ENCODE measurements at places on chromosomes 13 and 19. TPM values are rescaled to one million over a fixed set of nuclear protein-coding genes. Genes with fewer than 3 reads are reported as not detected.

DNA sequence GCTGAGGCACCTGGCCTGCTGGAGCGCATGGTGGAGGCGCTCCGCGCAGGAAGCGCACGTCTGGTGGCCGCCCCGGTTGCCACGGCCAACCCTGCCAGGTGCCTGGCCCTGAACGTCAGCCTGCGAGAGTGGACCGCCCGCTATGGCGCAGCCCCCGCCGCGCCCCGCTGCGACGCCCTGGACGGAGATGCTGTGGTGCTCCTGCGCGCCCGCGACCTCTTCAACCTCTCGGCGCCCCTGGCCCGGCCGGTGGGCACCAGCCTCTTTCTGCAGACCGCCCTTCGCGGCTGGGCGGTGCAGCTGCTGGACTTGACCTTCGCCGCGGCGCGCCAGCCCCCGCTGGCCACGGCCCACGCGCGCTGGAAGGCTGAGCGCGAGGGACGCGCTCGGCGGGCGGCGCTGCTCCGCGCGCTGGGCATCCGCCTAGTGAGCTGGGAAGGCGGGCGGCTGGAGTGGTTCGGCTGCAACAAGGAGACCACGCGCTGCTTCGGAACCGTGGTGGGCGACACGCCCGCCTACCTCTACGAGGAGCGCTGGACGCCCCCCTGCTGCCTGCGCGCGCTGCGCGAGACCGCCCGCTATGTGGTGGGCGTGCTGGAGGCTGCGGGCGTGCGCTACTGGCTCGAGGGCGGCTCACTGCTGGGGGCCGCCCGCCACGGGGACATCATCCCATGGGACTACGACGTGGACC, 9.7 kb upstream of the STRN4 start:
- peaks cover 13% of the 10 kb centered on the region for H3K36me3 ChIP-seq
- no peaks in the 10 kb centered on the region for H3K27me3 ChIP-seq
- H3K4me3 ChIP-seq: no peak overlapping the region
- no peak for DNase-seq

DNA sequence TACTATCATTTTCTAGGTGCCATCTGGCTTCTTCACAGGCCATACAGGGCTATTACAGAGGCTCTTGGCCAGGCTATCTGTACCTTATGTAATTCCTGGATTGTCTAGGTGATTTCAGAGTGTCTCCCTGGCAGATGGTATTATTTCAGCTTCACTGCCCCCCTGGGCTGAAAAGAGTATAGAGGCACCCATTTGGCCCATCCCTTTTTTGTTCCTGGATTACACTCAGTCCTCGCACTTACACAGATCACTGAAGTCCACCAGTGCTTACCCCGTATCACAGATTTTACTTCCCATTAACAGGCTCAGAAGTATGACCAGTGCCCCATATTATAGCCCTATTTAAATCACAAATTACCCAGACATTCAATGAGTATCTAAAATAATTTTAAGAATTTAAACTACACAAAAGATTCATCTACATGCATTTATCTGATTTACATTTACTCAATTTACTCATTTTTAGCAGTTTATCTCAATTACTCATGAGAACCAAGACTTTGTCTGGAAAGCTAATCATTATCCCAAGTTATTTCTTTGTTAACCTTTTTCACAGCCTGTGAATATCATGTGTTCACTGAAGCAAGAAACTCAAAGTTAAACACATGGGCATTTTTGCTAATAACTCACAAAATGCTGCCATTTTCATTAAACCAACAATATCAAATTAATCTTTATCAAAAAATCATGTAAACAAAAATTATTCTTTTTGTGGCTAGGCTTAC, 121.0 kb downstream of the PCDH20 start:
- H3K27ac ChIP-seq: no peak overlapping the region
- no peaks in the 10 kb centered on the region for H3K36me3 ChIP-seq
- H3K27me3 ChIP-seq: no peaks in the 10 kb centered on the region
- H3K4me3 ChIP-seq: no peak overlapping the region

GRCh38 chr19:3224346-3225168, at the start of gene CELF5:
Gene CELF5, plus strand, starts transcription at chr19:3224661. Its CDS starts 79 bp downstream, at chr19:3224740.
- H3K4me1 ChIP-seq: no peaks in the 10 kb centered on the region
- H3K36me3 ChIP-seq: no peaks in the 10 kb centered on the region
- no peak within 1 kb of the TSS for H3K4me3 ChIP-seq
- H3K27ac ChIP-seq: no peak within 1 kb of the TSS

GRCh38 chr19:47445527-47445926, 26.2 kb downstream of the SLC8A2 start:
- peaks cover 5% of the 10 kb centered on the region for H3K27me3 ChIP-seq
- H3K27ac ChIP-seq: no peak overlapping the region
- H3K36me3 ChIP-seq: no peaks in the 10 kb centered on the region
- no peak overlapping the region for H3K4me3 ChIP-seq

- no peak overlapping the region for H3K27ac ChIP-seq
- H3K27me3 ChIP-seq: no peaks in the 10 kb centered on the region
- H3K4me1 ChIP-seq: no peaks in the 10 kb centered on the region
- H3K36me3 ChIP-seq: no peaks in the 10 kb centered on the region
- no peak for DNase-seq
Measured at GRCh38 chr13:107458269-107458668, 757.1 kb downstream of the LIG4 start.

DNA sequence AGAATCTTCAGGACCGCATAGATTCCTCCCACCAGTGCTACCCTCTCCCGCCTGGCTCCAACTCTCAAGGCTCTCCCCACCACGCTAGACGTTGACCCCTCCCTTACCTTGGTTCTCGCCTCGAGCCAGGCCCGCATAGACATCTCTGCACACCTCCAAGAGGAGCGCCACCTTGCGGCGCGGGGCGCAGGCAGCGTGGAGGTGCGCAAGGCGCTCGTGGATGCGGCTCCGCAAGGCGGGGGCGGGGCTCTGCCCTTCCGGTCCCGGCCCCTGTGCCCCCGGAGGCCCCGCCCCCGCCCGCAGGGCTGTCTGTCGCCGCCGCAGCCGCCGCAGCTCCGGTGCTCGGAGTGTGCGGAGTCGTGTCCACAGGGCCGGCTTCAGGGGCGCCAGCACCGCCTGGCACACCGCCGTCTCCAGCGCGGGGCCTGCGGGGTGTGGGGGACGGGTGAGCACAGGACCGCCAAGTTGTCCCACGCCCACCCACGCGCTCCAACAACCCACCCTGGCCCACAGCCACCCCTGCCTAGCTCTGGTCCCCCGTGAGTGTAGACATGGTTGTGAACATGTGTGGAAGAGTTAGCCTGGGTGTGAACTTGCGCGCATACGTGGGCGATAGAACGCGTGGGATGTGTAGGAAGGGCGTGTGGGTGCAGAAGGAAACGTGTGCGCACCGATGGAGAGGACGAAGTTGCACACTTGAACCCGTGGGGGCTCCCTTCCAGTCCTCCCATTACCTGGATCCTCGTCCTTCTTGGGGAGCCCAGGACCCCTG, 8.1 kb downstream of the RINL start:
- peak; percentile 99 for DNase-seq
- H3K4me1 ChIP-seq: peaks cover 51% of the 10 kb centered on the region
- peak overlapping the region; percentile 85 for H3K27ac ChIP-seq

GRCh38 chr13:65650321-65650720, 1579.8 kb downstream of the PCDH9 start:
- H3K27ac ChIP-seq: no peak overlapping the region
- DNase-seq: no peak
- no peaks in the 10 kb centered on the region for H3K4me1 ChIP-seq
- no peaks in the 10 kb centered on the region for H3K36me3 ChIP-seq
- H3K27me3 ChIP-seq: no peaks in the 10 kb centered on the region

DNA sequence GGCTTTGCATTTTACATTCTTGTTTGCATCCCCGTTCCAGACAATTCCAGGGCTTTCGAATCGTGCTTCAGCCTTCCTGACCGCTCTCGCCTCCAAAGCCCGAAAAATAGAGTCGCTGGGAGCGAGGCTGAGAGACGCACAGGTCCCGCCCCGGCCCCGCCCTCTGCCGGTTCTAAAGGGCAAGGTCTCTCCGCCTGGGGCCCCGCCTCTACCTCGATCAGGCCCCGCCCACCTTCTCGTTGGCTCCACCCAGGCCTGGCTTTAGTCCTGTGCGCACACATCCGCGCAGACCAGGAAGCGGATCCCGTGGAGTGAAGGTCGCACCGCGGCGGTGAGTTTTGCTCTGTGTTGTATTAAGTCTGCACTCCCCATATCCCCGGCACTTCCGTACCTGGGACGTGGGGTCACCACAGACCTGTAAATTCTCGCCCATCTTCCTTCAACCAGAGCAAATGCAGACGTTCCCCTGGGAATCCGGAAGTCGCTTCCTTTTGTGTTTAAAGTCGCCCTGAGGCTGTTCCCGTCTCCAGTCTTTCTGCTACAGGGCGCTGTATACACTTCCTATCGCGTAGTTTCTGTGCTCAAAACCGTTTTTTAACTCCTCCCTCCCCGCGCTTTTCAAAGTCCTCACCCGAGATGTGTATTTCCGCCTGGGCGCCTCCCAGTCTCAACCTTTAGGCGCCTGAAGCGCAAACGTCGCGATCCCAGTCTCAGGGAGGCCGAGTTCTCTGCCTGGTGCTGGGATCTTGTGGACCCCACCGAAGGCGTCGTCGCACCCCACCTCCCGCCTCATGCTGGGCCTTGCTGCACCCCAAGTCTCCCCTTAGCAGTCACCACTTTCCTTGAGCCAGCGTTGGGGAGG, at the start of gene ZNF701:
Gene ZNF701 (plus strand): TSS at position 288 of the 862 bp plus-strand sequence. CDS start 3,861 bp downstream, outside the sequence.
- H3K4me1 ChIP-seq: peaks cover 10% of the 10 kb centered on the region
- H3K36me3 ChIP-seq: peaks cover 33% of the 10 kb centered on the region
- no peaks in the 10 kb centered on the region for H3K27me3 ChIP-seq
- DNase-seq: peak; percentile 98

- H3K27me3 ChIP-seq: peaks cover 86% of the 10 kb centered on the region
- H3K4me3 ChIP-seq: no peak overlapping the region
- DNase-seq: no peak
- no peak overlapping the region for H3K27ac ChIP-seq
Measured at GRCh38 chr19:1327125-1327524, 41.5 kb downstream of the EFNA2 start.

DNA sequence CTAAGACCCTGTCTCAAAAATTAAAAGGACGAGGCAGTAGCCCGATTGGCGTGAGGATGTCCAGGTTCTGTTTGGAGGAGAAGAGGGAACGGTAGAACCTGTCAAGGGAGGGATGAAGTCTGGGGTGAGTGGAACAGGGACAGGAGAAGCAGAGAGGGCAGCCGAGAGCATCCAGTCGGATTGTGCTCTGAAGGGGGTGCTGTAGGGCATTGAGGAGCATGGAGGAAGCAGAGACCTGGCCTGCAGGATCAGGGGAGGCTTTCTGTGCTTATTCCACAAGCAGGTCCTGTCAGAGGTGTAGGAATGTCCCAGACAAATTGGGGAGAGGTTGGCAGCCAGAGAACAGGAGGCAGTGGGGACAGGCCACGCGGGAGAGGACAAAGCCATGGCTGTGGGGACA, 14.1 kb downstream of the AP2A1 start:
- no peak overlapping the region for H3K27ac ChIP-seq
- H3K4me3 ChIP-seq: no peak overlapping the region
- DNase-seq: no peak

- peaks cover 9% of the 10 kb centered on the region for H3K27me3 ChIP-seq
- DNase-seq: no peak
- no peaks in the 10 kb centered on the region for H3K36me3 ChIP-seq
- no peak overlapping the region for H3K4me3 ChIP-seq
Measured at GRCh38 chr19:54390942-54391577, 24.2 kb upstream of the TTYH1 start.

DNA sequence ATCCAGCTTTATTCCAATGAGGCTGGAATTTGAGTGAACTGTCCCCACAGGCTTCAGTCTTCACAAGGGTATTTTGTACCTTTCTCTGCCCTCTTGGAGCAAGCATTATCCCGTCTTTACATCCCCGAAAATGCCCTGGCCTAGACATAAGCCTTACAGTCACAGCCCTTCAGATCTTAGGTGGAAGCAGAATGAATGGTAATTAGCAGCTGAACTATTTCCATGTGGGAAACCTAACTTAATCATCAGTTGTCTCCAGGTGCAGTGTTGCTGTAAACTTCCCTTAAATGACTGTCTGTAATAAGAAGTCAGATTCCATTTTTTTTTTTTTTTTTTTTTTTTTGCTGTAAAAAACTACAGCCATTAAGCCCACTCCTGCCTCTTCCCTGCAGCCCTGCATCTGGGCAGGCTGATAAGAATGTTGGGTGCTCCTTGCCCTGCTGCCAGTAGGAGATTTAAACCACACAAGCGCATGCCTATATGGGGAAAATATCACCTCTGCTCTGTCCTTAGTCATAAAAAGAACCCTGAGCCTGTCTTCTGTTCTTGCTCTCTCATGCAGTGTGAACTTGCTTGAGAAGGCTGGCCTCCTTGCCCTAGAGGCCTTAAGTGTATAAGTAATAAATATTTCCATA, 426.8 kb upstream of the SLITRK5 start:
- H3K4me1 ChIP-seq: no peaks in the 10 kb centered on the region
- no peak for DNase-seq
- no peak overlapping the region for H3K27ac ChIP-seq
- H3K4me3 ChIP-seq: no peak overlapping the region
- no peaks in the 10 kb centered on the region for H3K36me3 ChIP-seq
- no peaks in the 10 kb centered on the region for H3K27me3 ChIP-seq

DNA sequence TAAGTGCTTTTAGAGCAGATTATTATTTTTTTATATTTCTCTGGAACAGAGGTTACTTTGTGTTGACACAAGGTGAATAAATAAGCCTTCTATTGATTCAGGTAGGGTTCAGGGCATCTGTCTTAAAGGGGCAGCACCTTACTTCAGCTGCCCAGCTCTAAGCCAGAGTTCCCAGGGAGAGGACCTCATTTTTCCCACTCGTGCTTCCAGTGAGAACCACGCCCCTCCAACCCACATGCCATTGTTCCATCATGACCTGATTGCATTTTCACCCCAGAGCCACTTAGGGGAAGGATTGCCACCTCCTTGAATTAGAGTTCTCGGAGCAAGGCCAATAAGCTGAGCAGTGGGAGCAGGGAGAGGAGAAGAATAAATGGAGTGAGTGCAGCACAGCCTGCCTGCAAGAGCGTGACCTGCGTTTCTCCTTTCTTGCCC, 104.3 kb upstream of the FRY start:
- H3K4me3 ChIP-seq: no peak overlapping the region
- no peaks in the 10 kb centered on the region for H3K27me3 ChIP-seq
- DNase-seq: no peak
- H3K36me3 ChIP-seq: no peaks in the 10 kb centered on the region
- no peak overlapping the region for H3K27ac ChIP-seq

GRCh38 chr13:113968463-113969310, 5.2 kb downstream of the C13orf46 start:
- no peaks in the 10 kb centered on the region for H3K4me1 ChIP-seq
- peaks cover 6% of the 10 kb centered on the region for H3K36me3 ChIP-seq
- H3K27ac ChIP-seq: no peak overlapping the region
- peak; percentile 56 for DNase-seq
- H3K27me3 ChIP-seq: no peaks in the 10 kb centered on the region

GRCh38 chr19:12064590-12065538, at the start of gene ZNF844:
Gene ZNF844, plus strand, starts transcription at chr19:12064731. Its CDS starts 143 bp downstream, at chr19:12064874.
- H3K36me3 ChIP-seq: no peaks in the 10 kb centered on the region
- peaks cover 18% of the 10 kb centered on the region for H3K4me1 ChIP-seq
- H3K27me3 ChIP-seq: no peaks in the 10 kb centered on the region
- H3K4me3 ChIP-seq: peak within 1 kb of the TSS; percentile 76
- H3K27ac ChIP-seq: peak within 1 kb of the TSS; percentile 92

The ACTMAP gene
- total RNA-seq: 12.5 TPM

The PLVAP gene
- total RNA-seq: 555 TPM

The METTL21C gene
- total RNA-seq: not detected

The PGLYRP2 gene
- total RNA-seq: not detected

The OR10H1 gene
- not detected for total RNA-seq

The SYT5 gene
- total RNA-seq: not detected

The CLC gene
- 13.9 TPM for total RNA-seq

All from spleen (tissue), 13 donors.